Mucosa of gallbladder (tissue), 1 donor: ENCODE measurements at places on chromosomes 2 and 18. TPM values are rescaled to one million over a fixed set of nuclear protein-coding genes. Genes with fewer than 3 reads are reported as not detected.

Gene CFC1
- not detected for total RNA-seq

Gene IL37
- total RNA-seq, result 0.29 TPM

DNA sequence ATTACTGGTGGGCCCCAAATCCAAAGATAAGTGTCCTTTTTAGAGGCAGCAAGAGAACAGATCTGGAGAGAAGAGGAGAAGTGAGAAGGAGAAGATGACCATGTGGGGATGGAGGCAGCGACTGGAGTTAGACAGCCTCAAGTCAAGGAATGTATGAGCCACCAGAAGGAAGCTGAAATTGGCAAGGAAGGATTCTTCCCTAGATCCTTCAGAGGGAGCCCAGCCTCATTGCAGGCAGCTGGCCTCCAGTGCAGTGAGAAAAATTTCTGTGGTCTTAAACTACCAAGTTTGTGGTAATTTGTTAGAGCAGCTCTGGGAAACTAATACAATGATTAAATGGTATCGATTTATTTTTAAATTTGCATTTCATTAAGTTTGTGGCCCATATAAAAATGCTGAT lies 167.9 kb downstream of the NCKAP5 start:
- no peak for DNase-seq

DNA sequence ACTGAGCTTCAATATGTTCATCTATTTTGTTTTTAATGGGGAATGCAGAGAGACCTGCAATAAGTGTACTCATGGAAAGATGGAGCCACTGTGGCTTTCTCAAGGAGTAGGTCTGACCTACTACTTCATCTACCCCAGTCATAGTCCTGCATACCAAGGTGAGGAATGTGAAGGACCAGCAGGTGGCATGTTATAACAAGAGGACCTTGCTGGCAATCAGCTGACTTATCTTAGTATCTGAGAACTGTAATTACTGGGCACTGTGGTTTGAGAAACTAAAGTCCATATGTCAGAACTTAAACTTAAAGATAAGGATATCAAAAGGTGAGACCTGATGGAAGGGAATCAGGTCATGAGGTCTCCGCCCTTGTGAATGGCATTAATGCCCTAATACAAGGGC lies 1104.2 kb downstream of the BCL11A start:
- peak; percentile 32 for DNase-seq

- no peak for DNase-seq
These were observed 74.4 kb downstream of the MEIS1 start for GRCh38 chr2:66509326-66509811.

DNA sequence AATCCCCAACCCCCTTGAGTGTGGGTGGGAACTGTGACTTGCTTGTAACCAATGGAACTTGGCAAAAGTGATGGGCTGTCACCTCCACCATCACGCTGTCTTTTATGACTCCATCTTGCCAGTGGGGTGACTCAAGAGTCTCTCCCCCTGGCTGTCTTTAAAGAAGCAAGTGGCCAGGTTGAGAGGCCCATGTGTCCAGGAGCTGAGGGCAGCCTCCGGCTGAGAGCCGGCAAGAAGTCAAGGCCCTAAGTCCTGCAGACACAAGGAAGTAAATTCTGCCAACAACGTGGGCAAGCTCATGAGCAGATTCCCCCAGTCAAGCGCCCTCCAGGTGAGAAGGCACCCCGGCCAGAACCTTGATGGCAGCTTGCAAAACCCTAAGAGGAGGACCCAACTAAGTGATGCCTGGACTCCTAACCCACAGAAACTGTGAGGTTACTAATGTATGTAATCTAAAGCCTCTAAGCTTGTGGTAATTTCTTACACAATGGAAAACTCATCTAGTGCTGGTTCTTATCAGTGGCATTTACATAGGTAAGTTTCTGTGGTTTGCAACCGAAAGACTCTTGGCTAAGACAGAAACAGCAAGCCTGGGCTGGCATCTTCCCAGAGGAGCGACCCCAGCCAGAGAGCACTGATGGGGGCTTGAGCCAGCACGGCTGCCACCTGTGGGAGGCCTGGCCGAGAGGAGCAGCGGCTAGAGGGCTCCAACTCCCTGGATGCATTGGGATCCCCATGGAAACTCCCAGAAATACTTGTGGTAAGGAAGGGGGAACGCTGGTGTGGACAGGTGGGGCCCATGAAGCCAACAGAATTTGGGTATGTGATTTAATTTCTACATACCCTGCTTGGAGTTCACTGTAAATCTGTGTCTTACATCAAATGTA lies 49.3 kb downstream of the CIB4 start:
- no peak for DNase-seq

- no peak for DNase-seq
These were observed 1176.5 kb upstream of the TMEFF2 start for GRCh38 chr2:193371200-193371599.

GRCh38 chr2:186690786-186691185 lies 3.1 kb upstream of the FAM171B start:
- DNase-seq, result no peak

DNA sequence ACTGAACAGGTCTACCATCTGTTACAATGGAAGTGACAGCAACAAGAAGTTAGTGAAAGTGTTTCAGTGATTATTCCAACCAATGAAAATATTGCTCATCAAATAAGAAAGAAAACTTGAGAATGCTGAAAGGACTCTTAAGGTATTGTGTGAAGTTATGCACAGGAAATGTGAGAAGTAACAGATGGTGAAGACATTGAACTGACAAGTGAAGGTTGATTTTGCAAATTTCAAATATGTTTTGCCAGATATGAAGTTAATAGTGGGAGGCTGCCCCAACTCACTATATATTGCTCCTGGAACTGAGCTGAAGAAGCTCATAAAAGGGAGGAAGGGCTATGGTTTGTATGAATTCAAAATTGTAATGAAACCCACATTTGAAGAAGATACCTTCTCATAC lies 97.5 kb downstream of the PHLPP1 start:
- no peak for DNase-seq

GRCh38 chr18:39951142-39951720 lies 2003.8 kb upstream of the PIK3C3 start:
- no peak for DNase-seq

DNA sequence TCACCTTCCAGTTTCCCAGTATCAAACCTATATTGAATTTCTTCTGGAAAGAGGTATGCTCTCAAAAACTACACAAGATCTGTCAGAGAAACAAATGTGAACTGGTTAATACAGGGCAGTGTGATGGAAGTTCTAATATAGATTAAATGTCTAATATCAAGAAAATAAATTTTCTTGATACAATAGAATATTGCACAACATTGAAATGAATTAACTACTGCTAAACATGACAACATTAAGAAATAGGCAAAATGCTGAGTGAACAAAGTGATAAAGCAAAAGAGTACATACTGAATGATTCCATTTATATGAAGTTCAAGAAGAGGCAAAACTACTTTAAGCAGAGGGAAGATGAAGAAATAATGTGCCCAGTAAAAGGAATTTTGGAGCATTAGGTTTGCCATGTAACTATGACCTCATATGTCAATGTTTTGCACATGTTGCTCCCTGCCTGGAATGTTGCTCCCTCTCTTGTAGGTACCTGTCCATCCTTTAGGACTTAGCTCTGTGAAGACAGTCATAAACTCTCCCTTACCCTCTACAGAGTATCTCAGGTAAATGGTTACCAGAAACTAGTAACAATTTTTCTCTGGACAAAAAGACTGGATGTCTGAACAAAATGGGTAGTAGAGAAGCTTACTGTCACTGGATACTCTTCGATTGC lies 339.0 kb downstream of the RAD51AP2 start:
- no peak for DNase-seq

DNA sequence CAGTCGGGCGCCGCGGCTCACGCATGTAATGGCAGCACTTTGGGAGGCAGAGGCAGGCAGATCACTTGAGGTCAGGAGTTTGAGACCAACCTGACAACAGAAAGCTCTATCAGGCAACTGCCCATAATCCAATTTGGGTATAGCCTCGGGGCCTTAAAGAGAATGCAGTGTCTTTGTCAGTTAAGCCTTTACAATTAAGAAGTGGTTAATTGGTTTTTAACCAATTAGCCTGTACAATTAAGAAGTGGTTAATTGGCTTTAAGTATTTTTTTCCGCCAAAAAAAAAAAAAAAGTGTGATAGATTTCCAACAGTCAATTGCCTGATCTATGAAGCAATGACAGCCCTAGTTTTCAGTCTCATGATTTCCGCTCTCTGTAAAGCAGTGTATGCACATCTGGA lies 74.6 kb upstream of the NARS1 start:
- DNase-seq, result no peak

GRCh38 chr18:10791169-10791831 lies 265.5 kb downstream of the NAPG start:
- DNase-seq, result no peak

GRCh38 chr2:131641414-131642206 lies 113.9 kb downstream of the CCDC74A start:
- no peak for DNase-seq

DNA sequence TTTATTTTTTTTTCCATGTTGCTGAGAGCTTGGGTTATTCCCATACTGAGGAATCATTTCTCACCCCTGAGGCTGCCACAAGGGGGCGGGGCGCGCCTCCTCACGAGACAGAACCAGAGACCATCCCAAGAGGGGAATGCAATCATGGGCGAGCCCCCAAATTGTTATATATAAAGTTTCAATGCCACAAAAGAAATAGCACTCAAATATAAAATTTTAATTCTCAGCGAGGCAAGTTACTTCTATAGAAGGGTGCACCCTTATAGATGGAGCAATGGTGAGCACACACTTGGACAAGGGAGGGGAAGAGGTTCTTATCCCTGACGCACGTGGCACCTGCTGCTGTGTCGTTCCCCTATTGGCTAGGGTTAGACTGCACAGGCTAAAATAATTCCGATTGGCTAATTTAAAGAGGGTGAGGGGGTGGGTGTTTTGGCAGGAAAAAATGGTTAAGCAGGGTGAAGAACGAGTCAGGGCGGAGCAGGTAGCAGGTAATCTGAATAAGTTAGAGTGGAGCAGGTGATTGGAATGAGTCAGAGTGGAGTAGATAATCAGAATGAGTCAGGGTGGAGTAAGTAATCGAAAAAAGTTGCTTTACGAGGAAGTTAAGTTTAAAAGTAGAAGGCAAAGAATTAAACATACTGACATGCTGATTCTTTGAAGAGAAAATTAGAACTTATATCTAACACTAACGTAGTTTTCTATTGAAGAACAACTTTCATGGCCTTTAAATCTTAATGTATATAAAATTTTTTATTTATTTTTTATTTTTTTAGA lies 177.5 kb downstream of the MTCL1 start:
- DNase-seq, result no peak

DNA sequence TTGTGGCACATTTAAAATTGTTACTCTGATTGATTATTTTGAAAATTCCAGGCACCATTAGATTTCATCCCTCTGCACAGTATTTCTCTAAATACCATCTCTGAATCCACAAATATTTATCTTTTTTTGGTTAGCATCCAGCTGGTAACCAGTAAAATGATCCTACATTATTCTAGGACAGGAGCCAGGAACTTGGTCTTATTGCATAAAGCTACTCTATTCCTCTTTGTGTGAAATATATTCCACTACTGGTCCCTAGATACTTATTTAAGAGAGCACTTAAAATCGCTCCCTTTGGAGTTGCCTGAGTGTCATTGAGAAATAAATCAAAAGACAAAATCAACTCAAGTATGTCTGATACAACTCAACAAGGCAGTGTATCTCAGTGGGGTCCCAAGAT lies 7.4 kb upstream of the MBOAT2 start:
- no peak for DNase-seq

- peak; percentile 8 for DNase-seq
These were observed 29.4 kb downstream of the TMEM18 start for GRCh38 chr2:647691-648231.

- DNase-seq, result no peak
These were observed 327.6 kb downstream of the NCKAP5 start for GRCh38 chr2:133240491-133241223.
